Cardiac fibroblast (primary cell): ENCODE measurements at places on chromosomes 2 and 18.

DNA sequence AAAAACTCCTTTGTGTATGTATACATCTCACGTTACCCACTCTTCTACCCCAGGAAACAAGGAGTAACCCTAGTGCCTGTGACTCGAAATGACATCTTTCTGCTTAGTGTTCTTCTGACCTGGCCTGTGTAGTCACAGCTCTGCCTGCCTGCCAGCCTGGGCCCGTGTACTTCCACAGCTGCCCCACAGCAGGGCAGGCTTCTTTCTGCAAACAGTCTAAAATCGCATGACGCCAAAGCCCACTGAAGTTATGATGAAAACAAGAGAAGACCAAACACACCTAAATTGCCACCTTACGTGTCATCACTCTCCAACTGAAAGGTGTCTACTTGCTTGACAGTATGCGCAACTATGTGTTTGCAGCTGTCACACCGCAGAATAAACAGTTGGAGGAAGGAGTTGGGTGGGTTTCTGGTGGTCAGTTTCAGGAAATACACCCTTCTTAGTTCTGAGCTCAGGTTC lies 1.5 kb downstream of the GAREM1 start:
- DNase-seq: peak; percentile 59

- peak; percentile 47 for DNase-seq
Measured at GRCh38 chr2:47072728-47073191, 82.3 kb downstream of the STPG4 start.

- peak; percentile 93 for DNase-seq
Measured at GRCh38 chr2:99425022-99425421, 64.8 kb downstream of the REV1 start.

DNA sequence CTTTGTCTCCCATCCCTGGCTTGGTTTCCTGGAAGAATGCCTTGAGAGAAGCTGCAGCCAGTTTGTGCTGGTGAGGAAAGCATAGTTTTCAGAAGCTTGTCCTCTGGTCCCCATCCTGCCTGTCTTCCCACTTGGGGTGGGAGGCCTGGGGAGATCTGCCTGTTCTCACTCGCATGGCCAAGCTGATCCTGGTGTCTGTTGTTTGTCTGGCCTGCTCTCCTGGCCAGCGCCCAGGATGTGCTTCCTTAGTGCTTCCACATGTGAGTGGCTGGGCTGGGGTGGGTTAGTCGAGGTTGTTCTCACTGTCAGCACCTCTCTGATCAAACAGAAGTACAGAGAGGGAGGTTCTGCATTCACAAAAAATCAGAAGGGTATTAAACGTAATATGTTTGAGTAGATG lies 49.5 kb downstream of the PTPRM start:
- peak; percentile 36 for DNase-seq

- DNase-seq: peak; percentile 39
Measured at GRCh38 chr18:55387139-55387984, 200.6 kb downstream of the TCF4 start.

GRCh38 chr2:183709829-183710228 lies 585.6 kb downstream of the NUP35 start:
- no peak for DNase-seq
